Transverse colon (tissue), 4 donors: ENCODE measurements at places on chromosomes 11 and 22. TPM values are rescaled to one million over a fixed set of nuclear protein-coding genes. Genes with fewer than 3 reads are reported as not detected.

SEC14L3 gene
- total RNA-seq = not detected

DNA sequence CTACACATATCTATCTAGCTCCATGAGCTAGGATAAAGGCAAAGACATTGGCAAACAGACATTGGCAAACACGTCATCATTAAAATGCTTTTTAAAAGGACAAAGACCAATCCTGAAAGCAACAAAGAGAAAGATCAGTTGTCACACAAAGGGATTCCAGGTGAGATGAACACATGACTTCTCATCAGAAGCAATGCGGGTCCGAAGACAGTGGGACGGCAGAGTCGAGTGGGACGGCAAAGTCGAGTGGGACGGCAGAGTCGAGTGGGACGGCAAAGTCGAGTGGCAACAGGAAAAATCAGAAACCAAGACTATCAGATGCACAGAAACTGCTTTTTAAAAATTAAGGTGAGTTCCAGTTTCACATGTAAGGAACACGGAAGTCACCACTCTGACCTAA is 609.5 kb downstream of the BRD1 start:
- no peak overlapping the region for H3K4me3 ChIP-seq
- H3K4me1 ChIP-seq = no peaks in the 10 kb centered on the region
- no peak for DNase-seq
- peaks cover 8% of the 10 kb centered on the region for H3K27me3 ChIP-seq
- H3K36me3 ChIP-seq = no peaks in the 10 kb centered on the region
- H3K27ac ChIP-seq = no peak overlapping the region

GRAP2 gene
- total RNA-seq = 6.0 TPM

DNA sequence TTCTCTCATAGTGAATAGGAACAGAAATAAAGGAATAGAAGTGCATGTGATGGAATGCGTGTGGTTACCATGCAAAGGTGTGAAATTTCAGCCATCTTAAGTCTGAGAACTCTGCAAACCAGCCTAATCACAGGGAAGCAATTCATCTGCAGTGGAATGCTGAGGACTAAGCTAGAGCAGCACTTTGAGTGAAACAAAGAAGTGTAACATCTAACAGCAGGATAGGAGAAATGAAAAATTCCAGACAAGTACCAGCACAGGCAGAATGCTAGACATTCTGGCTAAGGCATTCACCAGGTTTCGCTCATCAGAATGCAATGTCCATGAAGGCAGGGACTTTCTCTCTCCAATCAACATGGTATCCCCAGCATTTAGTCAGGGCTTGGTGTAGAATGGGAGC is 41.2 kb upstream of the SLC36A4 start:
- H3K4me1 ChIP-seq = no peaks in the 10 kb centered on the region

DNA sequence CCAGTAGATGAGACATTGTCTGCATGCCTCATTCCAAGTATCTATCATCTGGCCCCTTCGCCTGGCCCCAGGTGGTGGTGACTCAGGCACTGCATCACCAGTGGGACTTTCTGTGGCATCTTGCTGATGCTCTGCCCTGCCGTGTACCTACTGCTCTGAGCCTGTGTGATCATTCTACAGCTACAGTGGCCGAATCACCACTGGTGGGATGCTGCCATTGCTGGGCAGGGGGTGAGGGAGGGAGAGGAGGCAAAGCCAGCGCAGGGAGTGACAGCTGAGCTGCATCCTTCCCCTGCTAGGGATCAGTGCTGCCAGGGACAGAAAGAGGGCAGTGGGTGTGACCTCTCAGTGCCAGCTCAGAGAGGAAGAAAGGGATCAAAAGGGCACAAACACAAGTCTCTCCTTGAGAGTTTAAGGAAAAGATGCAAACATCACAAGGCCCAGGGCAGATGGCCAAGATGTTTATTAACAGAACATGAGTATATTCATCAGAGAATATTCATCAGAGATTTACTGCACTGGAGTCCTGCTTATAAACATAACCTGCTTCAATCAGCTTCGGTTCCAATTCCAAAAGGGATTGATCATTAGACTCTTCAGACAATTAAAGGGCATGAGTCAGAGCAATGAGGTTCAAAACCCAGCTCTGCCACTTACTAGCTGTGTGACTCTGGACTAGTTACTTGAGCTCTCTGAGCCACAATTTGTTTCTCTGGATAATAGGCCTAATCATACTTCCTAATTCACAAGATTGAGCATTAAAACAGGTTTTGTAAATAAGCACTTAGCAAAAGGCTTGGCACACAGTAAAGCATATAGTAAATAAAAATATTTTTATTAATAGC is 109.8 kb downstream of the NAT10 start:
- no peak overlapping the region for H3K27ac ChIP-seq
- no peaks in the 10 kb centered on the region for H3K4me1 ChIP-seq
- H3K36me3 ChIP-seq = no peaks in the 10 kb centered on the region
- no peaks in the 10 kb centered on the region for H3K27me3 ChIP-seq
- no peak for DNase-seq

DNA sequence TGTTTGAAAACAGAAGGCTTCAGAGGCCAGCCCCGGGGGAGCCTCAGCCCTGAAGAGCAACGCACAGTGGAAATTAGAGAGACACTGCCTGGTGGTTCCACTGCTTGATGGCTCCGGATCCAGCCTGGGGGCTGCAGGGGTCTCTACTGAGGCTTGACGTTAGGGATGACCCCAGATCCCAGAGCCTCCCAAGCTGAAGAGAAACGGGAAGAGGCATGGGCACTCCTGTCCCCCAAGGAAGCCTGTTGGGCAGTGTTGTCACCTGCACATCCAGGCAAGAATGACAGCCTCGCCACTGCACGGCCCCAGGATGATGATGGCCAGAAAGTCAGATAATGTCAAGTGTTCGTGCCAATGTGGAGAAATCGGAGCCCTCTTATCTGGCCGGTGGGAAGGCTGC is 56.8 kb upstream of the FGF3 start:
- DNase-seq = peak; percentile 3
- H3K36me3 ChIP-seq = no peaks in the 10 kb centered on the region
- H3K4me1 ChIP-seq = no peaks in the 10 kb centered on the region
- peaks cover 4% of the 10 kb centered on the region for H3K27me3 ChIP-seq

LRRC10B gene
- 1.1 TPM for total RNA-seq

GAL gene
- total RNA-seq = not detected

DNA sequence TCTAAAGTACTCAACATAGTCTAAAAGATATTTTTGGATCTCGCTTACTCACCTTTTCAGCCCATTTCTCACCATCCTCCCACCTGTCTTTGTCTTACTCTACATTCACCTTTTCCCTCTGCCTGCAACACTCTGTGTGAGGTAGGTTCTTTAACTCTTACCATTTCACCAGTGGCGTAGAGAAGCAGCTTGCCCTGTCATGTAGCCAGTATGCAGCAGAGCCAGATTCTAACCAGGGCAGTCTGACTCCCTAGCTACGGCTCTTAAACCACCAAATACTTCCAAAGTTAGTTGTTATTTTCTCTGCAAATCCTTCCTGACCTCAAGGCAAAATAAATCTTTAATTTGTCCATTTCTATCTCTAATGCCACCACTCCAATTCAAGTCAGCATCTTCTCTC is 7.5 kb downstream of the ALG8 start:
- H3K36me3 ChIP-seq = no peaks in the 10 kb centered on the region
- DNase-seq = no peak
- H3K27me3 ChIP-seq = no peaks in the 10 kb centered on the region

DNA sequence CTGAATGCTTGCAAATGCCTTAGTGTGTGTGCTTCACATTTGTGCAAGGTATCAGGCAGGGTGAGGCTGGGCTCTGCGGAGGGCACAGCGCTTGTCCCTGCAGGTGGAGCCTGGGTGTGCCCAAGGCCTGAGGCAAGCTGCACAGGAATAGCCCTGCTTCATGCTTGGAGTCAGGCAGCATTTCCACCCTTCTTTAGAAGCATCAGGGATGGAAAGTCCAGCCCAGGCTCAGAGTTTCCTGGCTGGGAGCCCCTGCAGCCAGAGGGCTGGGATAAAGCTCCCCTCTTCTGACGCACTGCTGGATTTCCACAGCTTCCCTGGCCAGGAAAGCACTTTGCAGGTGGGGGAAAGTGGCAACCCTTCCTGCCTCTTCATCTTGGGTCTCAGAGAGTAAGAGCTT is 63.4 kb downstream of the GALNT18 start:
- no peaks in the 10 kb centered on the region for H3K27me3 ChIP-seq
- peak; percentile 43 for DNase-seq

DNA sequence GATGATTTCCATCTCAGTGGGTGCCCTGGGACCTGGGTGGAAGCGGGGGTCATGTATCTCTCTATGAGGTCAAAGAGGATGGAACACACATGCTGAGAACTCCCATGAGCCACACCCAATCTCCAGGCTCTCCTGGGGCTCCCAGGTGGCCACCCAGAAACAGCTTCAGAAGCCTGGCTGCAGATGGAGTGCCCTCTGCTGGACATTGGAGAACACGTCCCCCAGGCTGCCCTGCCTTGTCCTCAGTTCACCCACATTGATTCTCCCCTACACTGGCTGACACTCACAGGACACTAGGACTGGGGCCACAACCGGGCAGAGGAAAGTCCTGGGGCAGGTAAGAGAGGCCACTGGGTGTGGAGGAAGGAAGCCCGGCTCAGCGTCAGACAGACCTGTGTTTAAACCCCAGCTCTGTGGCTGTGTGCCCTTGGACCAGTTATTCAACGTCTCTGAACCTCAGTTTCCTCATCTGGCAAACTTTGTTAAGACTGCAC is 4.5 kb upstream of the NOL12 start:
- H3K27ac ChIP-seq = peak overlapping the region; percentile 23
- H3K36me3 ChIP-seq = no peaks in the 10 kb centered on the region
- H3K27me3 ChIP-seq = no peaks in the 10 kb centered on the region
- DNase-seq = peak; percentile 87
- H3K4me1 ChIP-seq = peaks cover 47% of the 10 kb centered on the region

CD3G gene
- total RNA-seq = 5.4 TPM

GRCh38 chr11:3014057-3014938 is 22.2 kb upstream of the NAP1L4 start:
- DNase-seq = peak; percentile 28
- H3K27ac ChIP-seq = no peak overlapping the region
- H3K4me3 ChIP-seq = no peak overlapping the region
- no peaks in the 10 kb centered on the region for H3K27me3 ChIP-seq
- no peaks in the 10 kb centered on the region for H3K4me1 ChIP-seq
